Activated CD4-positive, CD25-positive, alpha-beta regulatory T cell (primary cell): ENCODE measurements at places on chromosomes 7 and 10.

DNA sequence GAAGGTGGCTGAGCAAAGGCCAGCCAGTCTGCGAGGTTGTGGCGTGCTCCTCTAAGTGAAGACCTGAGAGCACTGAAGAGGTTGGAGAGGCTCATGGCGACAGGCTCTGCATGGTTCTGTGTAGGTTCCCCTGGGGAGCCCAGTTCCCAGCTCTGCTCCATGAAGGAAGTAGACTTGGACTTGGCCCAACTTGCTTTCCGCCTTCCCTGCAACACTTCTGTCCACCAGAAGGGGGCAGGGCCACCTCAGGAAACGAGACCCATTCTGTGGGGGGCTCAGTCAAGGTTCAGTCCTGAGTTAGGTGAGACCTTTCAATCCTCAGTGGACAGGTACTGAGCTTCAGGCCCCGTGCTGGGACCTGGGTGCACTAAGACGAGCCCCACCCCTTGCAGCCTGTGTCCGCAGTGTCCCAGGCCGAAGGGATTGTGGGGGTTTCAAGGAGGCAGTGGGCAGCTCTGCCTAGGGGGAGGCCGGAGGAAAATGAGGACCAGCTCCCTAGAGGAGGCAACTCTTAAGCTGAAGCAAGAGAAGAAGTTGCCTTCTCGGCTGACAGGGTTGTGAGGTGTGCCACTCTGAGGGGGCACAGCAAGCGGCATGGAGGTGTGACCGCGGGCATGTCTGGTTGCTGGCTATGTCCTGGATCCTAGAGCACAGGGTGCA lies 15.0 kb upstream of the PCBD1 start:
- DNase-seq, result no peak

- no peak for DNase-seq
Observed at GRCh38 chr7:30887464-30887872, 24.2 kb upstream of the AQP1 start.

- DNase-seq, result no peak
Observed at GRCh38 chr10:57017356-57018037, 656.4 kb upstream of the ZWINT start.

GRCh38 chr10:113890769-113891168 lies 36.3 kb downstream of the NHLRC2 start:
- no peak for DNase-seq

GRCh38 chr7:105719395-105719794 lies 138.1 kb upstream of the EFCAB10 start:
- no peak for DNase-seq

DNA sequence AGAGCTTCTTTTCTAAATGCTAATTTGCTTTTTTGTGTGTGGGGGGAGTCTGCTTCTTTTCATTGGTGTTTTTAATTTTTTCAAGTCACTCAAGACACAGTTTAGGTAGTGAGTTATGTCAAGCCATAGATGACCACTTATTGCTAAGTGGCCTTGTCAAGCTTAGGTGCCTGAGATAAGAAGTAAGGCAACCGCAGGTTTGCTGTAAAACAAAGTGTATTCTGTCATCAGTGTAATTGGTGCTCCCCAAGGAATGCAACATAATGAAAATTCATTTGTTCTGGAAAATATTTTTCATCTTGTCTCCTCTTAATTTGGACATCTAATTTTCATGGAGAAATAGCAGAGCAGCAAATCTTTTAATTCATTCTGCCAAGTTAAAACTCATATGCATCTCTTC lies 249.6 kb downstream of the EXOC4 start:
- DNase-seq, result no peak

GRCh38 chr10:96152437-96152836 lies 22.3 kb downstream of the ZNF518A start:
- no peak for DNase-seq

GRCh38 chr7:26233902-26234511 lies 32.5 kb downstream of the CBX3 start:
- DNase-seq, result no peak

GRCh38 chr7:74405899-74406512 lies 47.7 kb upstream of the GTF2IRD1 start:
- DNase-seq, result no peak

- DNase-seq, result peak; percentile 8
Observed at GRCh38 chr10:98425511-98426352, 10.8 kb upstream of the PYROXD2 start.

- DNase-seq, result no peak
Observed at GRCh38 chr7:7705318-7705717, 13.1 kb downstream of the RPA3 start.

DNA sequence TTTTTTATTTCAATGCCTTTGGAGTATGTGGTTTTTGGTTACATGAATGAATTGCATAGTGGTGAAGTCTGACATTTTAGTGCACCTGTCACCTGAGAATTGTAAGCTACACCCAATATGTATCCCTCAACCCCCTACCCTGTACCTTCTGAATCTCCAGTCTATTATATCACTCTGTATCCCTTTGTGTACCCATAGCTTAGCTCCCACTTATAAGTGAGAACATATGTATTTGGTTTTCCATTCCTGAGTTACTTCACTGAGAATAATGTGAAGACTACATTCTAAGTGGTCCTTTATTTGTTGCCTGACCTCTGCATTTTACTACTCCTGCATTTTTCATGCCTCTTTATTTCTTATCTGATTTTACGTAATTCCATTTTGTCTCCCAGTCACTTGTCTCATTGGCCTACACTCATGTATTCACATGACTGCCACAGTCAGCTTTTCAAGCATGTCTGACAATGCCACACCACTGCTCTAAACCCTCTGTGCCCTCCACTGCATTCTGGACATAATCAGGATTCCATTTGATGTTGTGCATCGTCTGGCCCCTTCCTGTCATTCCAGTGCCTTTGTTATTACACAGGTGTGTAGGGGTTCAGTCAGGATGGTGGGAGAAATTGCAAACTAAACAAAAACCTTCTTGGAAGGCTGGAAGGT lies 1325.5 kb downstream of the XPNPEP1 start:
- no peak for DNase-seq

DNA sequence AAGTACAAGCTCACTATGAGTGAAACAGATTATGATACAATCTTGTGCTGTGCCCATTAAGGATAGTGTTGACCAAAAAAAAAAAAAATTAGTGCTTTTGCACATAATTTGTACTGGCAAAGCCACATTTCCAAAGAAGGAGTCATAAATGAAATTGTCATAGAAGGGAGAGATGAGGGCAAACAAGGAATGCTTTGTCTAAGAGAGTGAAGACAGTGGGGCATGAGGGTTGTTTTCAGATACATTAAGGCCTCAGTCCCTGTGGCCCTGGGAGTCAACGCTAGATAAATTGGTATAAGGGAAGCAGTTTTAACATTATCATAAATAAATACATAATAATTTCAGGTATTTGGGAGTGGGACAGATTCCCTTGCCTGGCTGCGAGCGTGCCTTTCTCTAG lies 267.5 kb upstream of the PRKCQ start:
- no peak for DNase-seq

- no peak for DNase-seq
Observed at GRCh38 chr10:86291616-86292340, 74.8 kb downstream of the GRID1 start.

DNA sequence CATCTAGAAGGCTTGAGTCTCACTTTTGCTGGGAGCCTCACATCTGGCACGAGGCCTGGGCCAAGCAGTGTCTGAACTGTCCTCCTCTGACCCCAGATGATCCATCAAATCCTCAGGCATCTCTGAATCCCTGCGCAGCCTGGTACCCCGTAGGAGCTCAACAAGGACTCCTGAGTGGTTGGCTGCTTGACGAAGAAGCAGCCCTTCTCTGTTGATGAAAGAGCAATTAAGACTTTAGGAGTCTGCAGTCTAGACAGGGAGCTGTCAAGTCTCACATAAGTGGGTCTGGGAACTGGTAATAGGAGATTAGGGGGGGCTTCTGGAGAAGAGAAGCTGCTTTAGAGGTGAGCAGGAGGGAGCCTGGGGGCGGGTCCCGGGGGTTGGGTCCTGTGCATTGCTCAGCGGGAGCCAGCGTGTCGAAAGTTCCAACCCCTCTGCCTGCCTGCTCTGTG lies 326.0 kb downstream of the RPS24 start:
- DNase-seq, result no peak

DNA sequence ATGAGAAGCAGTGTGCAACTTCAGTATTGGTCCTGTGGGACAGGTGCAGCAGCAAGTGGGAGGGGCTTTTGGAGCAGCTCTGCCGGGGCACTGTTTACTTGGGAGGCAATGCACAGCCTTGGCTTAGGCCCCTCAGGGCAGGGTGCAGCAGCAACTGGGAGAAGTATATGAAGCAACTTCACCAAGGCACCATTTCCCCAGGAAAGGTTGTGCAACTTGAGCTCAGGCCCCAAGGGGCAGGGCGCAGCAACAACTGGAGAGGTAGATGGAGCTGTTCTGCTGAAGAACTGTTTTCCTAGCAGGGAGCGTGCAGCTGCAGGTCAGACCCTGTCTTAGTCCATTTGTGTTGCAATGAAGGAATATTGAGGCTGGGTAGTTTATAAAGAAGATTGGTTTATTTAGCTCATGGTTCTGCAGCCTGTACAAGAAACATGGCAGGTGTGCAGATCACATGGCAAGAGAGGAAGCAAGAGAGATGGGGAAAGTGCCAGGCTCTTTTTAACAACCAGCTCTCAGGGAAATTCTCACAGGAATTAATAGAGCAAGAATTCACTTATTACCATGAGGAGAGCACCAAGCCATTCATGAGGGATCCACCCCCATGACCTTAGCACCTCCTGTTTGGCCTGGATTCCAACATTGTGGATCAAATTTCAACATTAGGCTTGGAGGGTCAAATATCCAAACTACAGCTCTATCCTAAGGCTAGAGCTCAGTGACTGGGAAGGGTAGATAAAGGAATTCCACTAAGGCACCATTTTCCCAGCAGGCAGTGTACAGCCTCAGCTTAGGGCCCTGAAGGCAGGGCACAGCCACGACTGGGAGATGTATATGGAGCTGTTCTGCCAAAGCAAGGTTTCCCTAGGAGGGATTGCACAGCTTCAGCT lies 10.9 kb downstream of the GPR141 start:
- DNase-seq, result no peak

DNA sequence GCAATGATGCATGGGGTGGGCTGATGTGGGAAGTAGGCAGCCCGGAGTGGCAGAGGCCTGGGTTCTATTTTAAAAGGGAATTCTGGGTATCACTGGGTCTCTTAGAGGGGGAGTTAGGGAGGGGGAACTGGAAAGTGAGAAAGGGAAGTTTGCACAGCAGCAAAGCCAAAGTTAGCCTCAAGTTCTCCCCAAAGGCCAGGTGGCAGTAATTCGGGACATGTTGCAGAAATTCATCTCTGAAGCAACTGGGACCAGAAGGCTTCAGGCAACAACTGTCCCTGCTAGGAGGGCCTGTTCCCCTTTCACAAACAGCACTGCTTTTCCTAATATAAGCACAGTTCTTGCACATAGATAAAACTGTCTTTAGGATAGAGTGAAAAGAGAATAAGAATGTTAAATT lies 67.4 kb downstream of the NOD1 start:
- DNase-seq, result no peak

- no peak for DNase-seq
Observed at GRCh38 chr10:629186-629998, 60.1 kb downstream of the DIP2C start.

DNA sequence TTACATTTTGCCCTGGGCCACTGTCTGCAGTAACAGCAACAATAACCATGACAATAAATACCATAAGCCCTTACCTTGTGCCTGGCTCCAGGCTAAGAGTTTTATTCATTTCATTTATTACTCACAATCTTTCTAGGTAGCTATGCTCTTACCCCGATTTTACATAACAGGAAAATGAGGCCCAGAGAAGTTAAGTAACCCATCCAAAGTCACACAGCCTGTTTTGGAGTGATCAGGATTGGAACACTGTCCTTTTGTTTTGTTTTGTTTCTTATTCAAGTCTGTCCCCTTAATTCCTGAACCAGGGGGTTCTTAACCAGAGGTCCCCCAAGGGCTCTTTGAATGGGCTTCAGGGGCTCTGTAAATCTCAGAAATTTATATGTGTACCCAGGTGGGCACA lies 4.2 kb upstream of the LBX1 start:
- no peak for DNase-seq

DNA sequence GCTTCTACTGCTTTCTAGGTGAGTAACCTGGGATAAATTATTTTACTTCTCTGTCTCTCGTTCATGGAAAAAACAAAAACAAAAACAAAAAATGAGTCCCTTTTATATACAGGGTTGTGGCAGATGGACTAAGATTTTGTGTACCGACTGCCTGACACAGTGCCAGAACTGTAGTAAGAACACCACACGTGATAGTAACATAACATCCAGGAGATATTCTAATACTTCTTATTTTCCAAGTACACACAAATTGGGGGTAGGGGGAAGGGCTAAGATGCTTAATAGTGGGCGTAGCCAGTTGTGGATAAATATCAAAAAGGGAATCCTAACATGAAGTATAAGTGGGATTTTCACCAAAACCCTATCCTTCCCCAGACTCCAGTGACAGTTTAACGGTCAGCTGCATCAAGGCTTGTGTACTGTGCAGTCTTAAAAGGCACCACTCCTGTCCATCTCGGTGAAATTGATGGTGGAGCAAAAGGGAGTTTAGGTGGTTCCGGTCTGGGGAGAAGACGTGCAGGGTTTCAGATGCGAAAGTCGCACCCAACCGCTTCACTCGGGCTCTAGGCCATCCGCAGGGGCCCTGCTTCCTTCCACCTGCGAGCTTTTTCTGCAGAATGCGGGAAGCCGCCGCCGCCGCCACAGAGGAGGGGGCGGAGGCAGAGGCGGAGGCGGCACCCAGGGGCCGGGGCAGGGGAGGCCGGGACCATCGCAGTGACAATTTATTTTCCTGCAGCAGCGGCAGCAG lies at the start of gene STAMBPL1:
TSS of gene STAMBPL1 (plus strand) at position 712 of the 748 bp plus-strand sequence. CDS start 21,464 bp downstream, outside the sequence.
- DNase-seq, result peak; percentile 67

DNA sequence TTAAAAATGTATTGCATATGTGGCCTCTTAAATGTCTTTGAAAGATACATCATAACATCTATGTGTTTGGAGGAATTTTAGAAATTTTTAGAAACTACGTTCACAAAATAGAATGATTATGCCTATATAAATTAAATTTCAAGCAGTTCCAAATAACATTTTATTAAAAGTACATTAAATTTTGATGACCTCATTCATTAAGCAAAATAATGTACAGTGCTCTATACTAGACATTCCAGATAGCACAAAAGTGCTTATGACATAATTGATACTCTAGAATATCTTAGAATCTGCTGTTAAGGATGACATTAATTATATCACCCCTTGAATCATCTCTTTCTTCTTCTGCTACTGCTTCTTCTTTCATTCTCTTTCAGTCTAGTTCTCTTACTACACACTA lies 528.9 kb downstream of the GFRA1 start:
- DNase-seq, result no peak

DNA sequence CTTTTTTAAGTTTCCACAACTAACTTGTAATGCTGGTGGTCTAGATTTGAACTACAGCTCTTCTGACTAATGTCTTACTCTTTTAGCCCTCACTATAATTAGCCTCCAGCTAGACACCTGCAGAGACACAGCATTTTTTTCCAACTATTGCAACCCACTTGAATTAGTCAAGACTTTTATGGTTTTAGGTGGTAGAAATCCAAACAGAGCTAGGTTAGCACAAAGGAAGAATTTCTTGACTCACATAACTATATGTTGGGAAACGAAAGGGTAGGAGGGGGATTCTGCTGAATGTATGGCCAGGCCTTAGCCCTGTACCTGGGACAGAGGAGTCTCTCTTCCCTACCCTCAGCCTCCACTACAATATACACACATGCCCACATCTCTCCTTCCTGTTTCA lies 586.1 kb downstream of the INHBA start:
- DNase-seq, result no peak

- no peak for DNase-seq
Observed at GRCh38 chr7:69868921-69869320, 270.6 kb downstream of the AUTS2 start.
